ENCODE measurements at places on chromosomes 2 and 18. TPM values are rescaled to one million over a fixed set of nuclear protein-coding genes. Genes with fewer than 3 reads are reported as not detected.

GRCh38 chr2:212249451-212249850 is 289.2 kb downstream of the ERBB4 start:
- no peak for DNase-seq

DNA sequence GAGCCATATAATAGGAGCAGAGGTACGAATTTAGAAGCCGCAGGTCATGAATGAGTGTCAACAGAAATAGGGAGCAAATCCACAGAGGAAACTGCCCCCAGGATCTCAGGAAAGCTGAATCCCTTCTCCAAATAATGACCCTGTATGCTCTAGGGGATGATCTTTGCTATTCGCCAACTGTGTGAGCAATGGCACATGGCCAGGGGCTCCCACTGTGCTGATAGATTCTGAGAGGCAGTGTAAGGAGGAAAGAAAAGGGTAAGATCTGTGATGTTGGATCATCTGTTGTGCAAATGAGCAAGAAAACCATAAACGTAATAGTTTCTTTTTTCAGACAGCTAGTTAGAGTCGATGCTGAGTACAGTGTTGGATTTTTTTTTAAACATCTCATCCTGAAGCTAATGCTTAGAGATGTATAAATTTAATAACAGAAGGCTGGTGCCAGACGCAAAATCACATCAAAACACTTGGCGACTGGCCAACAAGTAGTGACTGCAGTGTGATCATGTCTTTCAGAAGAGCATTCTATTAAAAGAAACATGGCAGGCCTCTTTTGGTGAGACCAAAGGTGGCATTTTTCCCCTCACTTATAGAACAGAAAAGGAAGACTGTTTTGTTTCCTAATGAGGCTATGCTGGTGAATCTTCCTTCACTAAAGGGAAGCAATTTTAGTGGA is 77.4 kb downstream of the ABCA12 start:
- DNase-seq = no peak

DNA sequence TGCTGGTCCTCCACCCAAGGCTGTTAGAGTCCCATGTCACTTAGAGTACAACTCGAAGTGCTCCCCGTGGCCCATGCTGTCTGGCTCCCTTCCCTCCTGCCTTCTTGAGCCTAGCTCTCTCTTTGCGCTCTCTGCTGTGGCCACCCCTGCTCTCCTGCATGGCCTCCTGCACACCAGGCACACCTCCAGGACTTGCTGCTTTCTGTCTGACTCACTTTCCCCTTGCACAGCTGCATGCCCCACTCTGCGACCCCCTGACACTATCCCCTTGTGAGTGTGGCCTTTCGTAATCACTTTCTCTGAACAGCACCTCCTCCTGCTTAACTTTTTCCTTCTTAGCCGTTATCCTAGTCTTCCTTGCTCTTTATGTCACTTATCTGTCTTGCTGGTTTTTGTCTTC is 343.6 kb downstream of the TGIF1 start:
- no peak for DNase-seq

DNA sequence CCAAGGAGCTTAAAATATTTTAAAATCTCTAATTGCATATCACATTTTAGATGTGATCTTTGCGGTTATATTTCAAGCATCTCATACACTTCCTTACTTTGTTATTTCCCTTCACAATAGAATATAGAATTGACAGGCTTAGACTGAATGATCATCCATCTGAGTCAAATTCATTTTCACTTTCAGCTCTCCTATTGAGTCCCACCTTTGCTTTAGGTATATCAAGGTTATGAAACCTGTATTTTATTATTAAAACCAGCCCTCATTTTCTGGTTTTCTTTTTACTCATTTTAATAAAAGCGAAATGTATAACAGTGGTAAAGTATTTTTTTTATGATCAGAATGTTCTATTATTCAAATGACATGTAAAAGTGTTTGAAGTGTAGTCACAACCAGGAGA is 162.9 kb upstream of the KYNU start:
- DNase-seq = no peak

- DNase-seq = no peak
Observed at GRCh38 chr2:3682811-3683210, 20.6 kb upstream of the DCDC2C start.

DNA sequence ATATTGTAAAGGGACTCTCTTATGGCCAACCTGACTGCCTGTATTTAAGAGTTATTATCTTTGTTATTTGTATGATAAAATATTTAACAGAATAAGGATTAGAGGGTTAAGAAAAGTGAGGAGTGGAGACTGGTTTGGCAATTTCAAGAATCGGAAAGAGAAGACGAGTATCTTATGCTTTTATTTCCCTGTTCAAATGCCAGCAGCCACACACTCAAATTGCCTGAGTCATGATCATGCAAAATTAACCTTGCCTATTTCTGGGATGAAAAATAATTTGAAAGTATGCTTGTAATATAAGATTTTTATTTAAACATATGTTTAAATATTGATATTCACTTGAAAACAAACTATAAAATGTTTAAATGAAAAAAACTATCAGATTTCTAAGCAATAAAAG is 188.6 kb downstream of the CD226 start:
- no peak for DNase-seq

- DNase-seq = no peak
Observed at GRCh38 chr2:202042444-202042843, 8.8 kb downstream of the FZD7 start.

- no peak for DNase-seq
Observed at GRCh38 chr2:173751245-173751975, 213.8 kb downstream of the SP3 start.

DNA sequence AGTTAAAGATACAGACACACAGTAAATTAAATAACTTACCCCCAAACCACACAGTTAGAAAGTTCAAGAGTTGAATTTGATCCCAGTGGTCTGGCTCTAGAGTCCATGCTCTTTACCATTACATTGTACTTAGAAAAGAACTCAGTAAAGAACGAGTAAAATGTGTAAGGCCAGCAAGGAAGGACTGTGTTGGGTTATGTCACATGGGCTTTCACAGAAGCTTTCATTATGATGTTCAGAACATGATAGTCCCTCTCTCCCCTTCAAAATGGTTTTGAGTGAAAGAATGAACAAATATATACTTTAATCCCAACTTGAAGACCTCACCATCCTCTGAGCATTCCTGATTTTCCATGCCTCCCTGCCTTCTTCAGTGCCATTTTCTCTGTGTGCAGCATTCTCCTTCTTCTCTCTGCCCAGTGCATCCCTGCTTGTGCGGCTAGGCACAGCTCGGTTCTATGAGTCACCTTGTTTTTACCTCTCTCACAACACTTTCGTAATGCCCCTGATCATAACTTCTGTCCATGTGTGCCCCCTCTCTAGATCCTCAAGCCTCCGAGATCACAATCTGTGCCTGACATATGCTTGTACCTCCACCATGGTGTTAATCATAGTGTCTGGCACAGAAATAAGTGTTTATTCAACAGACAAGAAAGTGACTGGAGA is 22.0 kb downstream of the RASGRP3 start:
- no peak for DNase-seq

Gene AKAIN1
- total RNA-seq = not detected
